ENCODE measurements at places on chromosomes 4 and X. TPM values are rescaled to one million over a fixed set of nuclear protein-coding genes. Genes with fewer than 3 reads are reported as not detected.

OPRPN gene
- total RNA-seq, result not detected

TMPRSS11F gene
- not detected for total RNA-seq

CFI gene
- total RNA-seq, result not detected

CRLF2 gene
- not detected for total RNA-seq

NLGN3 gene
- total RNA-seq, result 0.51 TPM

ABCG2 gene
- total RNA-seq, result not detected

CT45A5 gene
- not detected for total RNA-seq

HTRA3 gene
- total RNA-seq, result 0.37 TPM

BRCC3 gene
- total RNA-seq, result 12.4 TPM

- H3K27ac ChIP-seq, result no peak overlapping the region
Measured at GRCh38 chr4:38086151-38086848, 126.1 kb downstream of the PTTG2 start.

GRCh38 chr4:36317721-36318120 lies 36.3 kb downstream of the DTHD1 start:
- H3K4me1 ChIP-seq, result peaks cover 29% of the 10 kb centered on the region
- H3K27me3 ChIP-seq, result no peaks in the 10 kb centered on the region
- H3K4me3 ChIP-seq, result no peak overlapping the region
- H3K36me3 ChIP-seq, result no peaks in the 10 kb centered on the region
- DNase-seq, result no peak

- no peaks in the 10 kb centered on the region for H3K36me3 ChIP-seq
- H3K27ac ChIP-seq, result no peak overlapping the region
- no peak overlapping the region for H3K4me3 ChIP-seq
- DNase-seq, result no peak
Measured at GRCh38 chr4:54571293-54572151, 86.2 kb upstream of the KIT start.

GRCh38 chrX:24498975-24499374 lies 33.9 kb downstream of the PDK3 start:
- peaks cover 7% of the 10 kb centered on the region for H3K4me1 ChIP-seq
- H3K36me3 ChIP-seq, result no peaks in the 10 kb centered on the region
- no peak overlapping the region for H3K4me3 ChIP-seq
- DNase-seq, result no peak

DNA sequence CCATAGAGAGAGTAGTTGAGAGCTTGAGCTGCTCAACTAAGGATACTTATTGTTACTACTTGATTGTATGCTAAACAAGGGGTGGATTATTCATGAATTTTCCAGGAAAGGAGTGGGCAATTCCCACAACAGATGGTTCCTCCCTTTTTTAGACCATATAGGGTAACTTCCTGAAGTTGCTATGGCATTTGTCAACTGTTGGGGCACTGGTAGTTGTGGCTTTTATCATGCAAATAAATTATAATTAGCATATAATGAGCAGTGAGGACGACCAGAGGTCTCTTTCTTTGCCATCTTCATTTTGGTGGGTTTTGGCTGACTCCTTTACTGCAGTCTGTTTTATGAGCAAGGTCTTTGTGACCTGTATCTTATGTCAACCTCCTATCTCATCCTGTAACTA lies 1403.5 kb upstream of the PABPC4L start:
- no peaks in the 10 kb centered on the region for H3K4me1 ChIP-seq
- H3K27ac ChIP-seq, result no peak overlapping the region
- no peaks in the 10 kb centered on the region for H3K27me3 ChIP-seq
- H3K4me3 ChIP-seq, result no peak overlapping the region

GRCh38 chrX:39765327-39765726 lies 332.4 kb downstream of the BCOR start:
- no peaks in the 10 kb centered on the region for H3K27me3 ChIP-seq
- H3K27ac ChIP-seq, result no peak overlapping the region
- H3K36me3 ChIP-seq, result no peaks in the 10 kb centered on the region
- no peak for DNase-seq

DNA sequence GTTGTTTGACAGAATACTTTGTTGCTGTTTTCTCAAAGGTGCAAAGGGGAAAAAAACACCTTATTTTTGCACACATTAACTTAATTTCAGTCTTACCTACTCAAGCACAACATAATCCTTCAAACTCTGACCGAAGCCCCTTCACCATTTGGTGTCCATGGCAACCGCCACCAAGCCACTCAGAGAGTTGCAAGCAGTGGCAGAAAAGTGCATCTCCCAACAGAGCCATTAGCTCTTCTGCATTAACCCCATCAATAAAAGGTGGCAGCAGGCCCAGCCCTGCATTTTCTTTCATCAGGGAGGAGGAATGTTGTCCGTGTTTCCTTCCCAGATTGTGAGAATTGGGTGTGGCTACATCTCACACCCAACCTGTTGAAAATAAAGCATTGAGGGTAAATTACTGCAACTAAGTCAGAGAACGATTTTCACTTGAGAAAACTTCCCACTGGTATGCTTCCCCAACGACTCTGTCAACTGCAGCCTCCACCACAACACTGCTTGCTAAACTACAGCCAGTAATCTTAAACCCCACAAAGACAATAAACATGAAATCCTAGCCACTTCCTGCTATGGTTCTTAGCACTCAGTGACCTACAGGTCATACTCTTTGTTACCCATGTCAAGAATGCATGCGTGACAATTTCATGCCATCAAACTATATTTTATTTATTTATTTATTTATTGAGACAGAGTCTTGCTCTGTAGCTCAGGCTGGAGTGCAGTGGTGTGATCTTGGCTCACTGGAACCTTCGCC lies 154.0 kb downstream of the GRIA3 start:
- DNase-seq, result no peak
- H3K27me3 ChIP-seq, result no peaks in the 10 kb centered on the region
- H3K27ac ChIP-seq, result no peak overlapping the region
- H3K36me3 ChIP-seq, result no peaks in the 10 kb centered on the region

- no peaks in the 10 kb centered on the region for H3K36me3 ChIP-seq
- DNase-seq, result no peak
- no peaks in the 10 kb centered on the region for H3K27me3 ChIP-seq
- peak overlapping the region; percentile 87 for H3K27ac ChIP-seq
Measured at GRCh38 chr4:53592122-53592521, 836 bp upstream of the LNX1 start.

GRCh38 chr4:184100297-184100885 lies 117.3 kb downstream of the ENPP6 start:
- H3K27ac ChIP-seq, result no peak overlapping the region
- DNase-seq, result no peak
- H3K4me3 ChIP-seq, result no peak overlapping the region
- H3K4me1 ChIP-seq, result no peaks in the 10 kb centered on the region
- no peaks in the 10 kb centered on the region for H3K36me3 ChIP-seq
- peaks cover 3% of the 10 kb centered on the region for H3K27me3 ChIP-seq

DNA sequence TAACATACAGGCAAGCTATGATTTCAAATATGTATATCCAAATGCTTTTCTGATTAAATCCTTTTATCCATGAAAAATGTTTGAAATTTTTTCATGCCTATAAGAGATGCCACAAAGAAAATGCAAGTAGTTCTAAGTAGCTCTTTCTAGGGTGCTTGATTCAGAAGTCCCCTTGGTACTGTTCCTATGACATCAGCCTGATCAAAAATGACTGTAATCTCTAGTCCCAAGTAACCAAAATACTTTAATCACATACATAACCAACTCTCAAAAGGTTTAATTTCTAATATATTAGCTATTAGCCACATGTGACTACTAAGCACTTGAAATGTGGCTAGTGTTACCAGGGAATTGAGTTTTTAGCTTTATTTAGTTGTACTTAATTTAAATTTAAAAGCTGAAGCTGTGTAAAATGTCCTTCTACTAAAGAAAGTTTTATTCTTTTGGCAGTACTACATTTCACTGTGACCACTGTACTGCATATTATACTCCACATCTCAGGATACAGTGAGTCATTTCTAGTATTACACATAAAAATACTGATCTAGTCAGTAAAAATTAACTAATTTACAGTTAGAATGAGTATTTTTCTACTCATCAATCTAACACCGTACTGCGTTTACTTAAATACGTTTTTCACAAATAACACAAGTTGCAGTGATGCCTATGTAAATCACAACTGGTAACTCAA lies 33.9 kb downstream of the FBXW7 start:
- H3K4me3 ChIP-seq, result no peak overlapping the region
- no peaks in the 10 kb centered on the region for H3K27me3 ChIP-seq
- H3K4me1 ChIP-seq, result peaks cover 12% of the 10 kb centered on the region
- no peak for DNase-seq
- H3K27ac ChIP-seq, result no peak overlapping the region

GRCh38 chrX:86028681-86029080 lies 18.7 kb downstream of the CHM start:
- no peaks in the 10 kb centered on the region for H3K27me3 ChIP-seq
- H3K36me3 ChIP-seq, result peaks cover 15% of the 10 kb centered on the region
- DNase-seq, result no peak
- H3K27ac ChIP-seq, result peak overlapping the region; percentile 84

- no peak overlapping the region for H3K27ac ChIP-seq
- peaks cover 4% of the 10 kb centered on the region for H3K4me1 ChIP-seq
- H3K27me3 ChIP-seq, result peaks cover 4% of the 10 kb centered on the region
- no peaks in the 10 kb centered on the region for H3K36me3 ChIP-seq
Measured at GRCh38 chrX:31039327-31039711, 32.5 kb downstream of the FTHL17 start.

GRCh38 chr4:139275281-139275735 lies 4.7 kb downstream of the MGARP start:
- H3K27me3 ChIP-seq, result no peaks in the 10 kb centered on the region
- no peak for DNase-seq
- H3K4me3 ChIP-seq, result no peak overlapping the region

- H3K4me1 ChIP-seq, result peaks cover 42% of the 10 kb centered on the region
- H3K36me3 ChIP-seq, result peaks cover 59% of the 10 kb centered on the region
- DNase-seq, result no peak
Measured at GRCh38 chr4:168715896-168716295, 219.0 kb downstream of the PALLD start.

DNA sequence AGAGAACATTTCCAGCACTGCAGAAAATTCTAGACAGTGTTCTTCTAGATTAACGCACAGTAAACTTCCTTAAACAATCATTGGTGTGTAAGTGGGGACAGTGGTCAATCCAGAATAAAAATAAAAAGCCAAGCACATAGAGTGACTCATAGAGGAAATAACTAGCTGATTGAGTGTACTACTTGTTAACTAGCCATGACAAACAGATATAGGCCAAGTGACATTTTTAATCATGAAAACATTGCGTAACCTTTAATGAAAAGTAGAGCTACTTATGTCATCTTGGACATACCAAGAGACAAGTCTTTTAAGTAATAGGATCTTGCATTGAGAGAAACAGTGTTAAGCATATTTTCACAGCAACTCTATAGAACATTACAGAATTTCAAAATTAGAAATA lies 233.9 kb upstream of the MAB21L2 start:
- H3K27ac ChIP-seq, result no peak overlapping the region
- DNase-seq, result no peak
- peaks cover 13% of the 10 kb centered on the region for H3K36me3 ChIP-seq
- H3K4me1 ChIP-seq, result peaks cover 8% of the 10 kb centered on the region
- no peaks in the 10 kb centered on the region for H3K27me3 ChIP-seq

- H3K4me1 ChIP-seq, result no peaks in the 10 kb centered on the region
- no peak overlapping the region for H3K27ac ChIP-seq
- peaks cover 2% of the 10 kb centered on the region for H3K36me3 ChIP-seq
- no peaks in the 10 kb centered on the region for H3K27me3 ChIP-seq
- no peak overlapping the region for H3K4me3 ChIP-seq
- DNase-seq, result no peak
Measured at GRCh38 chr4:164304101-164304639, 449.8 kb upstream of the SMIM31 start.

GRCh38 chrX:70322784-70323183 lies 32.9 kb downstream of the KIF4A start:
- H3K4me3 ChIP-seq, result no peak overlapping the region
- no peaks in the 10 kb centered on the region for H3K36me3 ChIP-seq
- H3K27me3 ChIP-seq, result no peaks in the 10 kb centered on the region
- DNase-seq, result no peak

DNA sequence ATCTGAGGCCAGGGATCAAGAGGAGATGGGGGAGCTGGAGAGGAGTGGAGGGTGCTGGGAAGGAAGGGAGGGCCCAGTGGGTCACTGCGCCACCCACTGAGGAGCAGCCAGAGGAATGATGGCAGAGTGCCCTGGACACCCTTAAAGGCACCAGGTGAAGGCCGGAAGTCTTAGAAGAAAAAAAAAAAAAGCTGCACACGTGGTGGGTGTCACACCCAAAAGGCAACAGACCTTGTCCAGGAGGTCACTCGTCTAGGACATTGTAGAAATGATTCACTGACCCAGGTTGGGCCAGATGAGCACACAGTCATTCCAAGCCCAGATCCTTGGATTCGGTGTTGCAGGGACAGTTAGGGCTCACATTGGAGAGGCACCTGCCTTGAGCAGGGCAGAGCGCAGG lies 93.5 kb upstream of the TRIM2 start:
- peak; percentile 46 for DNase-seq
- peaks cover 17% of the 10 kb centered on the region for H3K27me3 ChIP-seq
- H3K4me3 ChIP-seq, result no peak overlapping the region
- H3K27ac ChIP-seq, result no peak overlapping the region

DNA sequence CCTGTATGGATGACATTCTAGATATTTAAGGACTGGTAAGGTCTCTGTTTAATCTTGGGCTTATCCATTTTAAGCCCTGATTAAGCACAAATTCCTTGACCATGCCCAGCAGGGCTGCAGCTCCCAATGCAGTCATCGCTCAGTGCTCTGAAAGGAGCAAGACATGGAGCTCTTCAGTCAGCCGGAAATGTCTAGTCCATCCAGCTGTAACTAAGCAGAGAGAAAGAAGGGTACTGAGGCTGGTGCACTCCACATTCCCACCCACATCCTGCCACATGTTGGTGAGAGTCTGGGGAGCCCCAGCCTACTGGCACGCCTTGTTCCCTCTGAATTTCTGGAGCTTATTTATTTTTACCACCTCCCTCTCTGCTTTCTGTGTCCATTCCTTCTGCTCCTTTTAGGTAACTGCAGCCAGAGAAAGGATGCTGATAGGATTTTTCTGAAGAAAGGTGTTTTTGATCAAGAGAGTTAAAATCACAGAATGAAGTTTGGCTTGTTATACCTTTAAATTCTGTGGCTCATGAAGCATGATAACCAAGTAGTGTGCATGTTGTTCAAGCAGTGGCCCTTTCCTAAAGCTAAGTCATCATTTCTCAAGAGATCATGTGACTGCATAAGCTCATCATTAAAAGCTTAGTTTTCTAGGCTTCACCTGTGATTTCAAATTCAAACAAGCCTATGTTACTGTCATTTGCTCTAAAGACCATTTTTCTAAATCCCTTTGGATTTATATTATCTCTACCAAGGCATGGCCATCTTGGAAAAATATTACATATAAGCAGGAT lies 74.0 kb downstream of the GALNT7 start:
- H3K4me1 ChIP-seq, result peaks cover 21% of the 10 kb centered on the region
- H3K36me3 ChIP-seq, result no peaks in the 10 kb centered on the region
- DNase-seq, result no peak

DNA sequence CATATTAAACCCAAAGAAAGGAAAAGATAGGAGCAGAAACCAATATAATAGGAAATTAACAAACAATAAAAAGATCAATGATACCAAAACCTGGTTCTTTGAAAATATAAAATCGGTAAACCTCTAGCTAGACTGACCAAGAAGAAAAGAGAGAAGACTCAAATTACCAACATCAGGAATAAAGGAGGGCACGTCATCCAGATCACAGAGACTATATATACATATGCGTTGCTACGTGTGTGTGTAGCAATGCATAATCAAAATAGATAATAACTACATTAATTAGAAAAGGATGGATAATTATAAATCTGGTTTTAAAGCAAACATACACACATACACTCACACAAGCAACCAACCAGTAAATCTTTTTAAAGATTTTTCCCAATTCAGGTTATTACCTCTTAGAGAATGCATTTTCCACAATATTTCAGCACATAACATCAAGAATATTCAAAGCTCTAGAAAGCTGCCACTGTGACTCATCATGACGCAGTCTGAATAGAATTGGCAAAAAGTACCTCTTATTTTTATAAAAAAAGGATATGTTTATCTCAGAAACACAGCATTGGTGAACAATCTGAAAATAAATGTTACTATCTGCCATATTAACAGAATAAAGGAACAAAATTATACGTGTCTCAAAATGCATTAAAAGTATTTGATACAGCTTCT lies 41.4 kb upstream of the USP9X start:
- H3K27me3 ChIP-seq, result no peaks in the 10 kb centered on the region
- H3K27ac ChIP-seq, result no peak overlapping the region
- no peaks in the 10 kb centered on the region for H3K4me1 ChIP-seq
